Activated CD4-positive, alpha-beta memory T cell treated with anti-CD3 and anti-CD28 coated beads, Interleukin-2, amount 10 ng/mL, durations not matched to agents 7 days and 5 days (primary cell): ENCODE measurements at places on chromosomes 2 and 18.

DNA sequence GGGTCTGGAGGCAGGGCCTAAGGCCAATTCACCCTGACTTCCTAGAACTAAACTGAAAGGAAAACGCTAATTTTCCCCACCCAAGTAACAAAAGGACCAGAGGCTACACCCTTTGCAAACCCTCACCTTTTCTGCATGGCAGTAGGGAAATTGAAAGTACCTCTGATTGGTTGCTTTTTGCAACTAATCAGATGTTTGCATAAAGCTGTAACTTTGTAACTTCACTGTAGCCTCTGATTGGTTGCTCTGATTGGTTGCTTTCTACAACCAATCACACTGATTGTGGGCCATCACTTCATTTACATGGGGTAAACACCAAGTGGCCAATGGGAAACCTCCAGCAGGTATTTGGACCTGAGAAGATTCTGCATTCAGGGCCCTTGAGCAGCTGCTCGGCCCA is 20.8 kb downstream of the EIPR1 start:
- DNase-seq: no peak

- no peak for DNase-seq
Measured at GRCh38 chr2:42118754-42119569, 50.2 kb upstream of the EML4 start.

GRCh38 chr2:37555457-37555856 is 116.0 kb downstream of the CDC42EP3 start:
- peak; percentile 38 for DNase-seq

GRCh38 chr2:174076975-174077374 is 111.8 kb upstream of the SP3 start:
- no peak for DNase-seq

DNA sequence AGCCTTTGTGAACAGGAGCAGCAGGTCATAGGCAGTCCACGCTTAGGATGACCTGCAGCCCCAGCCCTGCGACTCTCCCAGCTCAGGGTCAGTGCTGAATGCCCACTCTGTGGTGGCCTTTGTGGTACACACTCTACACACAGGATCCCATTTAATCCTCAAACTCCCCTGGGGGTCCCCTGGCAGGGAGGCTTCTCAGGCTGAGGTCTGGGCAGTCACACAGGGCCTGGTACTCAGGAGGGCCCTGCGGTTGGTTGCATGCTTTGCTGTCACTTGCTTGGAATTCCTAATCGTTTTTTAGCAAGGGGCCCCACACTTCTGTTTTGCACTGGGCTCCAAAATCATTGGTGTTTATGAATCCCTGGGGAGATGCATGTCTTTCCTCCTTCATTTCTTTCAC is 113.0 kb downstream of the EML6 start:
- DNase-seq: no peak

DNA sequence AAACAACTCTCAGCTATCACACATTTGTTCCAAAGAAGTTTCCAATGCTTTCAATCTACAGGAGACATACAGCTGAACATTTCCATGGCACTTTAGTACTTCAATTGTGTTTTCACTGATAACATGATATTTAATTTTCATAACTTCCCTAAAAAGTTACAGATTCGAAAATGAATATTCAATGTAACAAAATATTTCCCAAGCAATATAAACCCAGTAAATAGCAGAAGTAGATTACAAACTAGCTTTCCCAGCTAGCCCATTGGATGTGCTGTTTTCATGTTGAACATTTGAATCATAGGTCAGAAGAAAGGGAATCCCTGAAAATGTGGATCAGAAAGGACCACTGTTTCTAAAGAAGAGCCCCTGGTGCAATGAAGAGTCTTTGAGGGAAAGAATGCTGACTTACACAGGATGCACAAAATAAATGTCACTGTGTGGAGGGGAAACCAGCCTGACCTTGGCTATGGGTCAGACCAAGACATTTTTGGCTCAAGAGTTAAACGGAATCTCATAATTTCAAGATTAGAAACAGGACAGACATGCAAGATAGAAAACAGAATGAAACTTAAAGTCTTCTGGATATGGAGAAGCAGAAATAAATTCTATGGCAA is 22.5 kb downstream of the CYTIP start:
- DNase-seq: no peak

DNA sequence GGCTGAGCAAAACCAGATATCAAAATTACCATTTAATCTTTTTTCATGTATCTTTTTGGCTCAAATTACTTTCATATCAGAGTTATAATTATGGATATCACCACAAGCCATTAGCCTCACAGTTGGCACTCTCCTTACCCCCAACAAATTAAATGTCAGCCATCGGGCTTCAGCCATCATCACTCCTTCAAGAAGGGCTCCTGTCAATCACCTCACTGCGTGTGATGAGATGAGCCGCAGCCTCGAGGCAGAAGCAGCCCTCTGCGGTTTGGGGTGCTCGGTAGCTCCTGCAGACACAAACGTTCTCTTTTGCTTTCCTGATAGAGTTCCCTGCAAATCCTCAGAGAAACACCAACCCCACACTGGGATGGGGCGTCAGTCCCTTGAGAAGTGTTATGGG is 94.1 kb downstream of the DNER start:
- no peak for DNase-seq

- no peak for DNase-seq
Measured at GRCh38 chr2:4140281-4140970, 437.1 kb downstream of the DCDC2C start.

DNA sequence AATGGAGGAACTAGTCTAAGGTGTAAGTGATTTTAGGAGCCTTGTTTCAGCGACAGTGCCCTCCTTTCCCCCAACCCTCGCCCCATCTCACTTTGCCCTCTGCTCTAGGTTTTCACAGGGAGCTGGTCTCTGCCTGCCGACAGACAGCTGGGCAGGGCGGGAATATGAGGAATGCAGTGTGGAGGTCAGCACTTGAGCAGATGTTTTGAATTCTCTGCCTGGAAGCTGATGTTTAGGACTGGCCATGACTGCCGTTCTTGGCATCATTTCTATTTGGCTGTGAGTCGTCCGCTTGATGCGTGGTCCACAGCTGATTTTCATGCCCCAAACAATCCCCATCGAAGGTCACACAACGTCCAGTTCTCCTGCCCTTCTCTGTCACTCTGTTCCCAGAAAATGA is 55.1 kb upstream of the SIX3 start:
- no peak for DNase-seq
